Urothelium cell line (cell line): ENCODE measurements at places on chromosomes 6 and 20.

DNA sequence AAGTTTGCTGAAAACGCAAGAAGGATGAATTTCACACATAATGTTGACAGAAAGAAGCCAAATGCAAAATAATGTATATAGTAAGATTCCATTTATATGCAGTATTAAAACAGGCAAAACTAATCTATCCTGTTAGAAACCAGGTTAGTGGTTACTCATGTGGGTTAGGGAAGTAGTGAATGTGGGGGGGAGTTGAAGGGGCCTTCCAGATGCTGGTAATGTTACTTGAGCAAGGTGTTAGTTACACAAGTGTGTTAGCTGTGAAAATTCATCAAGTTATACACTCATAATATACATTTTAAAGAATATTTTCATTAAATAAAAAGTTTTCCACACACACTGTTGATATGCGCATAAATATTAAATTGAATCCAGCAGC is 29.8 kb downstream of the USP45 start:
- DNase-seq: no peak

- DNase-seq: peak; percentile 67
These were observed 19.0 kb upstream of the PREX1 start for GRCh38 chr20:48846516-48847492.

- no peak for DNase-seq
These were observed 87.1 kb downstream of the CEBPB start for GRCh38 chr20:50277460-50278376.

DNA sequence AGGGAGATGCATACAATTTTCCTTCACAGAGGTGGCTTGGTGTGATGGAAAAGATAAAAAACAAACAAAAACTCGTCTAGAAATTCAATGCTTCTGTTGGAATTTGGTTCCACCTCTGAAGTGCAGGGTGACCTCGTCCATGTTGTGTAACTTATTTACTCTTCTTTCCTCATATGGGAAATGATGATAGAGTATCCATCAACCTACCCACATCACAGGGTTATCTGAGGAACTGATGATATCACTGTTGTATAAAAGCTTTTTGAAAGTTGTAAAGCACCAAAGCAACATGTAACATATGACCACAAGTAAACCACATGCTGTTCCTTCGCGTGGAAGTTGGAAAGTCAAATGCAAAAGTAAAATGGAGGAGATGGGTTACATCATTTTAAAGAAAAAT is 212.0 kb upstream of the SGK1 start:
- no peak for DNase-seq

- no peak for DNase-seq
These were observed 535 bp upstream of the CCDC170 start for GRCh38 chr6:151493161-151493803.

DNA sequence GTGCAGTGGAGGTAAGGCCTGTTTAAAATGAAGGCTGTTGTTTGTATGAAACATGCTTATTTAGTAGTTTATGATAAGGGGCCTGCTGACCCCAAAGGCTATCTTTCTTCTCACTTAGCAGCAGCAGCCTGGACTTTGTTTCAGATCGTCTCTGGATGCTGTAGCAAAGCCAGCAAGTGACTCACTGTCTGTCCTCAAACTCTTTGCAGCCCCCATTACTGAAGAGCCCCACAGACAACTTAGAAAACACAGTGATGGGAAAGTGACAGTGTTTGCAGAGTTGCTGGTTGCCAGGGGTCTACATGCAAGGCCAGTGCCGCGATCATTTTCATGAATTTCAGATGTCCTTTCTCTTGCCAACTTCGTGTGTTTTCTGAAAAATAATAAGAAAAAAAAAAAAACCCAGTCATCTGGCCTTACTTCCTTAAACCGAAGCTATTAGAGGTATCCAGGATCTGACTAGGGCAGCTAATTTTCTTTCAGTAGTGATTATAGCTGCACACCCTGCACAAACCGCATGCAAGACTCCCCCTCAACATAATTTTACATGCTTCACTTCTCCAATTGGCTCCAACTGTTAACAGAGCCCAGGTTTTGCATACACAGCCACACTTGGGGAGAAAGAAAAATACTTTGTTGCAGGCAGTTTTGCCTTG is 11.6 kb upstream of the F13A1 start:
- no peak for DNase-seq

DNA sequence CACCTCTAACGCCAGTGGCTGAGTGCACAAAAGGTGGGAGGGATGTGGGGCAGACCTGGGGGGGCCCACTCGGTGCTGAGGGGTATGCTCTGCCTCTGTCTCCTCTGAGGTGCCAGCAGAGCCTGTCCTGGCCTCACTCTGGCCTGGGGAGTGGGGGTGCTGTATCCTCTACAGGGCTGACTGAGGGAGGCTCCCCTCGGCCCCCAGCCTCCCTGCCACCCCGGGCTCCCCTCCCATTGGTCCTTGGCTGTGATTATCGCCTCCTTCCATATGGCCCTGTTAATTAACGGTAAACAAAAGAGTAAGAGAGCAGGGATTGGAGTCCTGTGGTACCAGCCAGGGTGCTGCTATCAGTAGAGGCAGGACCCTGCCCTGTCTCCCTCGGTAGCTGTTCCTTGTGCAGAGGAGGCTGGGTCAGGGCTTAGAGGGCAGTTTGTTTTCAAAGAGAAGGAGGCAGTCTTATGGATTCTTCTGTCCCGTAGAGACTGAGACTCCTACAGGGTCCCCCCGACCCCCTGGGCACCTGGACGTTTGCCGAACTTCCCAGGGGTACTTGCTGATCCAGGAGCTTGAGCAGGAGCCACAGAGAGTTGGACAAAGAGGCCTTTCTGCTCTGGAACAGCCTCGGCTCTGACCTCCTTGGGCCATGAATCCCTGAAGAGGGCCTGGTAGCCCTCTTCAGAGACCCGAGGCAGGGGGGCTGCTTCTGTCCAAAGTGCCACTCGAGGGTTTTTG is 1.8 kb downstream of the MYT1 start:
- no peak for DNase-seq

GRCh38 chr20:60113024-60113724 is 155.0 kb downstream of the CDH26 start:
- no peak for DNase-seq

DNA sequence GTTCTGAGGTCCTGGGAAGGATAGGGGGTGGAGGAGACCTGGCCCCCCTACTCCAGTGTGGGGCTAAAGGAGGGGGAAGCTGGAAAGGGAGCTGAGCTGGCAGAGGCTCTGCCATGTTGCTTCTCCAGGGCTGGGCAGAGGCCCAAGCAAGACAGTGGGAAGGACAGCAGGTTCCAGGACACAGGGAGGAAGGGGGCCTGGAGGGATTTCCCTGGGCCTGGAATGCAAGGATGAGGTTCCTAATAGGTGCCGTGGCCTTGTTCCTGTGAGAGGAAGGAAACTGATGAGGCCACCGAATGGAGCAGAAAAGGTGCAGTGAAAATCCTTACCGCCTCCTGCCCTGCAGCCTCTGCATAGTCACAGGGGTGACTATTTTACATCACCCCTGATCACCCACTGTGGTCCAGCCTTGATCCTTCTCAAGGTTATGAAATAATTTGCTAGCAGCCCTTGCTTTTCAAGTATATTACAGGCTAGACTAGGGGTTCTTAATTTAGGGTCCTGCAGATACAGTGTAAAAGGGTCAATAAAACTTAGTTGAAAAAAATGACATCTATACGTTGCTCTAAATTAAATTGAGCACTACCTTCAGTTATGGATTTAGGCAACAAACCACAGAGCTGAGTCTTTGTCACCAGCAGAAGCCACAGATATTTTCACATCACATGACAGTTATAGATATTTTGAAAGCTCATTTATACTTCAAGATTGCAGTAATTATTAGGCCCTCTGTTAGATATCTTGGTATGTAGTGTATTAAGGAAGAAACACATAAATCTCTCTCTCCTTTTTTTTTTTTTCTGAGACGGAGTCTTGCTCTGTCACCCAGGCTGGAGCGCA is 45.7 kb upstream of the RNF24 start:
- no peak for DNase-seq

DNA sequence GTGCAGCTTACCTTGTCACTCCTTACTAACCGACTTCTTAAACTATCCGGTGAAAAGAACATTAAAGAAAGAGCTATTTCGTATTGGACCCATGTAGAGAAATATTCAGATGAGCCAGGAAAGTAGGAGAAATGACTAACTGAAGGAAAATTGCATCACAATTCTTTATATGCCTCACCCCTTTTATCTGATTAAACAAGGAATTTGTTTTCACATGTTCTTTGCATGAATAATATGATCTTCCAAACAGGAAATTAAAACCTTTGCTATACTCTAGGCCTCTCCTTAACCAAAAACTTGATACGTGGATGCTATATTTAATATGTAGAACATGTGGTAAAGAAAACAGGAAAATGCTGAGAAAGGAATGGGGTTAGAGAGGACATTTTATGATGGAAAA is 41.9 kb upstream of the LRRC1 start:
- DNase-seq: no peak

DNA sequence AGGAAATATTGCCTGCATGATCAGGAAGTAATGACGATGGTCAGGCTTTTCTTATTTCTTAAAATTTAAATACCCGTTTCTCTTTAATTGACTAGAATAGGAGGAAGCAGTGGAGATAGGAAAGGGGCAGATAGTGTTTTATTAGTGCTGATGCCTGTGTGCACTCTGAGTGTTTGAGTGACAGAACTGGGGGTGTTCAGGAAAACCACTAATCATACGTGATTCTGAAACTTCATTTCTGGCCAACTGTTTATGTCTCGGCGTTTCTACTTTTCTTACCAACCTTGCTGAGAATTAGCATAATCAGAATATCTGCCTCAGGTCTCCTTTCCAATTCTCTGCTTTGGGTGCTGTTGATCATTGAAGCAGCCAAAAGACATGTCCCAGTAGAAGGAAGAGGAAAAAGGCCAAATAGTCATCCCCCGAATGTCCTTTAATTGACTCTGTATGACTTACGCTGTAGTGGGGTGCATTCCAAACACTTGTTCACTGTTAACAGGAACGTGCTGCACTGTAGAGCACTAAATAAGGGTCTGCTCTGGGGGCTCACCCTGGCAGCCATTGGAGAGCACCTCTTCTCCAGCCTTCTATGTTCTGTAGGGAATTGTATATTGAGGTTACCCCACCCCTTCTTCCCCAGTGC is 152.9 kb downstream of the JARID2 start:
- DNase-seq: no peak

GRCh38 chr20:45894797-45895196 is 3.7 kb downstream of the CTSA start:
- no peak for DNase-seq

DNA sequence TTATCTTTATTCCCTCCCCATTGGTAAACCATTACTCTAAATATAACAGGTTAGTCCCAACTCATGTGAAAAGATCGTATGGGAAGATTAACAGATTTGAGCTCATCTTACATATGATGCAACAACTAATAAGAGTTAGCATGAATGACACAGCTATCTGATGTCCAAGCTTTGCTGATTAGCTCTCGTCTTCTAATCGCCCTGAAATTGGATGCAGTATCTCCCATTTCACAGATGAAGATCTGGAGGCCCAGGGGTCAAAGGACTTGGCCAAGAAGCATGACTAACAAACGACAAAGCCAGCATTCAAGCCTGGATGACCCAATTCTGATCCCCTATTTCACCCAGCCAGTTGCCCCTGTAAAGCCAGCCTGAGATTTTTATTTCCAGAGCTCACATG is 8.4 kb upstream of the BMP7 start:
- no peak for DNase-seq

GRCh38 chr6:11292091-11292490 is 59.6 kb upstream of the NEDD9 start:
- DNase-seq: no peak

- DNase-seq: no peak
These were observed 7.3 kb upstream of the FLRT3 start for GRCh38 chr20:14344746-14345145.

DNA sequence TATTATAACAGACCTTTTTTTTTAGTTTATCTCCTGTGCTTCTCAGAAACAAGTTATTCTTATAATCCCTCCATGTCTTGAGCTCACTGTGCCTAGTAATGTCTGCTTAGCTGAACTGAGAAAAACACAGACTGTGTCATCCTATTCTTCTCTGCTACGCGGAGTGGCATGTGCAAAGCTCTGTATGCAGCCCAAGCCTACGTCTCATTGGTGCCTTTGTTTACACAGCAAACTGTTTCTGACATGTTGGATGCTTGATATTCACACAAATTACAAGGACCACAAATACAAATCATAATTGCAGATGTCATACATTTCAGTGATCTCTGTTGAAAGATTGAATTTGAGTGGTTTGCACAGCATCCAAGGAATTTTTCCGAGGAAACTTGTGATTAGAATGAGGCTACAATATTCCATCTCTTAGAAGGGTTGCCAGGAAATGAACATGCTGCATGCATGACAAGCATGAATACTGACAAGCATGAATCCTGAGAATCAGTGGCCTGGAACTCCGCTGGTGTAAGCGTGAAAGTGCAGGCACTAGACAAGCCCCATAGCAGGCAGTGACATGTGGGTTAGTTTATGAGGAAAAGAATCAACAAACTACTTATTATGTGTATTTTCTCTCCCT is 128.4 kb upstream of the SGK1 start:
- DNase-seq: no peak

- DNase-seq: no peak
These were observed 41.9 kb upstream of the MOXD1 start for GRCh38 chr6:132443206-132443605.

DNA sequence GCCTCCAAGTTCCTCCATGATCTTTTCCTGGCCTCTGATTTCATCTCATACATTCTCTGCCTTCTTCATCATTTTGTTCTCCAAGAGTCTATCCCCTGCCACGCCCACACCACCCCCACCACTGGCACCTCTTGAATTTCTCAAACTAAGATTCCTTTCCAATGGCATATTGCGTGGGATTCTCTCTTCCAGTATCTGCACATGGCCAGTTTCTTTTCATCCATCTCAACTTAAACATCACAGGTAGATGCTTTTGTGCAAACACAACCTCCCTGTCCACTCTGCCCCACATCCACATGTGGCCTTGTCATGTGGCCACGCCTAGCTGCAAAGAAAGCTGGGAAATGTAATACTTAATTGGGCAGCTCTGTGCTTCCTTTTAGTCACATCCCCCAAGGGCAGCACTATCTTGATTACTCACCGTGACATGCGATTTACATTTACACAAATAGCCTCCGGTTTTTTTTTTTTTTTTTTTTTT is 33.4 kb upstream of the ZMYND8 start:
- no peak for DNase-seq

DNA sequence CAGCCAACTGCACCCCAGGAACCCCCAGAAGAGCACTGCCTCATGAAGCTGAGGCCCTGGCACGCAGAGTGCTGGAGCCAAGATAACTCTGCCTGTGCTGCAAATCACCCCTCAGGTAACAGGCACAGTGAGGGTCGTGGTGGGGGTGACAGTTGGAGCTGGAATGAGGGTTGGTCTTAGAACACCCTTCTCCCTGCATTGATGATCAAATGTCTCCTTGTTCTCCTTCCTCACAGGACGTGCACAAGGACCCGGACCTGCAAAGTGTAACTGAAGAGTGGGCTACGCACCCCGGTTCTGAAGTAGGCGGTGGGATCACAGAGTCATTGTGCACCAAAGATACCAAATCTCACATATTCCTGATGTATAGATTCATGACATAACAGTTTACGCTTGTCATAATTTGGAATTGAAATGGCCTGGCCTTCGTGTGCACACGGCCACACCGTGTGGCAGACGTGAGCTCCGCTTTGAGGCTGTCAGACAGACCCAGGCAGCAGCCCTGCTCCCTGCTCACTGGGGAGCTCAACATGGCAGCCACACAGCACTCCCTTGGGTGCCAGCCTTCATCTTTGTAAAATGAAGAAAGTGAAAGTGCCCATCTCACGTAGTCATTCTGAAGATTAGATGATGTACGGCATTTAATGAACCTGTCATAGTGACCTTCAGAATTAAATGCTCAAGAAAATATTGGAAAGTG is 8.8 kb downstream of the THBS2 start:
- no peak for DNase-seq

GRCh38 chr6:70479236-70479635 is 65.9 kb downstream of the FAM135A start:
- DNase-seq: no peak

GRCh38 chr6:149266659-149267058 is 50.9 kb upstream of the TAB2 start:
- no peak for DNase-seq
